ENCODE measurements at places on chromosomes 12 and 14.

- DNase-seq: no peak
Observed at GRCh38 chr12:115010324-115010995, 326.5 kb upstream of the TBX3 start.

DNA sequence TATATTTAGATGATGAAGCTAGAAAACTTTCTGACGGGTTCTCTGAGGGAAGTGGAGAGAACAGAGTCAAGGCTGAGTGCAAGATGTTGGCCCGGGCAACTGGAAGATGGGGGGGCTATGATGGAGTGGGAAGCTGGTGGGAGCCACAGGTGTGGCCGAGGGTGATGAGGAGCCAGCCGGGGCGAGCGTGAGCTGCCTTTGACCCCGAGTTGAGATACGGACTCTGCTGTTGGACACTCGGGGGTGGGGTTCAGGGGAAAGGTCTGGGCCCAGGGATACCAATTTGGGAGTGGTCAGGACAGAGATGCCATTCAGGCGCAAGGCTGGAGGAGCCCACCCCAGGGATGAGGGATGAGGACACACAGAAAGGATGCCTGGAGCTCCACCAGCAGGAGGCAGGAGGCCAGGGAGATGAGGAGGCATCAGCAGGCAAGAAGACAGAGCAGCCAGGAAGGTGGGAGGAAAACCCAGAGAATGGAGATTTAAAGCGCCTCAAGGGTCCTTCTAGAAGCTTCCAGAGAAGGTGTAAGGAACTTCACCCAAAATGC lies 9.0 kb downstream of the SCARB1 start:
- no peak for DNase-seq

- no peak for DNase-seq
Observed at GRCh38 chr14:100726550-100727085, at the start of gene DLK1. DLK1 (plus strand) TSS chr14:100726892; CDS start chr14:100727069, 177 bp downstream.

- no peak for DNase-seq
Observed at GRCh38 chr12:75815756-75816155, 215.8 kb downstream of the PHLDA1 start.

DNA sequence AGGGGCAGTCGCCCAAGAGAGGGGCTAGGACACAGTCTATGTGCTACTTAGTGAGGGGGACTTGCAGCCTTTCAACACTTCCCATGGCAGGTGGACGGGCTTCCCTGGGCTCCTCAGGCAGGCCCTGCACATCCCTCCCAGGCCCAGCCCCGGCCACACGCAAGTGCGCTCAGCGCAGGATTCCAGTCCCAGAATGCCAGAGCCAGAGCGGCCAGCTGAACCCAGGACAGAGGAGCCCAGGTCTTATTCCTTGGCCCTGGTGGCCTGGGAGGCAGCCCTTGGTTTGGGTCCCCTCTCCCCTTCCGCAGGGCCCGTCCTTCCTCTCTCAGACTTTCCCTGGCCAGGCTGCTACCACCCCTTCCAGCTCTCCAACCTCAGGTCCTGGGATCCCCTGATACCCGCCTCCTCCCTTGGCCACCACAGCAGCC lies 12.0 kb downstream of the DLK1 start:
- no peak for DNase-seq

GRCh38 chr14:34985740-34986139 lies 2.9 kb downstream of the SRP54 start:
- DNase-seq: no peak
